ENCODE measurements at places on chromosomes 7 and 10.

GRCh38 chr10:117488004-117488403 is 54.5 kb upstream of the EMX2 start:
- no peak for DNase-seq

DNA sequence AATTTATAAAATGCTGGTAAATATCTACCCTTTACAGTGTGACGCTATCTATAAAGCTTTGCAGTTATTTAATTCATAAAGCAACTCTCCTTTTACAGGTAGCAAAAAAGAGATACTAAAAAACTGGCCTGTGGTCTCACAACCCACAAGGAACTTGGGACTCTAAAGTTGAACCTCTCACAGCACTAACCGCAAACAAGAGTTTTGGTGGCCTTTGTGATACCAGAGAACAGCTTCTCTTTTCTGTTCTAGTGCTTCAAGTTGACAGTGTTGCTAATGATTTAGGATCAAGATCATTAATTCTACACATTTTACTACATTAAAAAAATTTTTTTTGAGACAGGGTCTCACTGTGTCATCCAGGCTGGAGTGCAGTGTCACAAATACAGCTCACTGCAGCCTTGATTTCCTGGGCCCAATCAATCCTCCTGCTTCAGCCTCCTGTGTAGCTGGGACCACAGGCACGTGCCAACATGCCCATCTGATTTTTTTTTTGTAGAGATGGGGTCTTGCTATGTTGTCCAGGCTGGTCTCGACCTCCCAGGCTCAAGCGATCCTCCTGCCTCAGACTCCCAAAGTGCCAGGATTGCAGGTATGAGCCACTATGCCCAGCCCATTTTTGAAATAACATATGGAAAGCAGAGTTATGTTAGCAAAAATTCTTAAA is 56.0 kb upstream of the ST8SIA6 start:
- DNase-seq, result no peak

DNA sequence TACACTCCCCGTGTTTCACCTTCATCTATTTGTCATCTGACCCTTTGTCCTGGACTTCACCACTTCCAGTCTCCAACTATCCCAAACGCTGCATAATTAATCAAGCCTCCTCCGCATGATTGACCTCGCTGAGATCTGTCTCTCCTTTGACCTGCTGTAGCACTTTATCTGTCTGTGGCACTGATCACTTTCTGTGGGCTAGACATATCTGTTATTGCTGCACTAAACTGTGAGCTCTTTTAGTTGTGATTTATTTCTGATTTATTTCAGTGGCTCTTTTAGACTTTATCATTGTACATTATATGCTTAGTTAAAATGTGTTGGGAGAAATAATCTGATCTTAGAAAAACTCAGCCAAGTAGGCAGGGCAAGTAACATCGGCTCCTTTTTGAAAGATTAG is 91.9 kb upstream of the GATA3 start:
- DNase-seq, result no peak

GRCh38 chr10:103117247-103117646 is 75.8 kb downstream of the NT5C2 start:
- no peak for DNase-seq

DNA sequence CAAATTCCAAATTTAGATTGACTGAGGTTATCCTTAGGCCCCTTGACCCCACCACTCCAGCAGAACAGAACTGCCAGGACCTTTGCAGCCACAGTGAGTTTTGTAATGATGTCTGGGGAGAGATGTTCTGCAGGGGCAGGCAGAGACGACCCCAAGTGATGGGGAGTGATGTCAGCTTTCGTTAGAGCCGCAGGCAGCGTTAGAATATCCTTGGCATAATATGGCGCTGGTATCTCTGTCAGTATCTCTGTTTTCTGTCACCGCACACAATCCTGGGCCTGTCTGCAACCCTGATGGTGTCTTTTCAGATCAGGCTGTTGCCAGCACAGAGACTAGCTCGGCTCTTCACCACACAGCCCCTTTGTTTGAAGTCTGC is 1083.6 kb downstream of the KCNMA1 start:
- DNase-seq, result no peak

- DNase-seq, result no peak
Observed at GRCh38 chr10:117226813-117227451, 14.0 kb upstream of the SLC18A2 start.

DNA sequence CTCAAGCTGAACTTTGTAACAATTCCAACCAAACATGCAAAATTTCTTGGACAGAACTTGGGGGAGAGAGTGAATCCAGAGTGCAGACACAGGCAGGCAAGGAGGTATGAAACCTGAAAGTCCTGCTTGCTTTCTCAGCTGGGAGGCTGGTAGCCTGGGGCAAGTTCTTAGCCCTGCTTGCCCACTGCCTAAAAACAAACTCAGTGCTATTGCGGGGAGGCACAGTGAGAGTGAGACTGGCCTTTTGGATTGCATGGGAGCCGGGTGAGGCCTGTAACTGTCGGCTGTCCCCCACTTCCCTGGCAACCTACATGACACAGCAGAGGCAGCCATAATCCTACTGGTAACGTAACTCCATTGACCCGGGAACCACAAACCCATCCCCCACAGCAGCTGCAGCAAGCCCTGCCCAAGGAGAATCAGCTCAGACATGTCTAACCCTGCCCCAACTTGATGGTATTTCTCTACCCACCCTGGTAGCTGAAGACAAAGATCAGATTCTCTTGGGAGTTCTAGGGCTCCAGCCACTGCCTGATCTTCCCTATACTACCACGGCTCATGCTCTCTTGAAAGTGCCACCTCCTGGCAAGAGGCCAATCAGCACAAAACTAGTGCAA is 663.6 kb downstream of the GRM8 start:
- no peak for DNase-seq

- no peak for DNase-seq
Observed at GRCh38 chr7:48009954-48010353, 19.0 kb downstream of the SUN3 start.

DNA sequence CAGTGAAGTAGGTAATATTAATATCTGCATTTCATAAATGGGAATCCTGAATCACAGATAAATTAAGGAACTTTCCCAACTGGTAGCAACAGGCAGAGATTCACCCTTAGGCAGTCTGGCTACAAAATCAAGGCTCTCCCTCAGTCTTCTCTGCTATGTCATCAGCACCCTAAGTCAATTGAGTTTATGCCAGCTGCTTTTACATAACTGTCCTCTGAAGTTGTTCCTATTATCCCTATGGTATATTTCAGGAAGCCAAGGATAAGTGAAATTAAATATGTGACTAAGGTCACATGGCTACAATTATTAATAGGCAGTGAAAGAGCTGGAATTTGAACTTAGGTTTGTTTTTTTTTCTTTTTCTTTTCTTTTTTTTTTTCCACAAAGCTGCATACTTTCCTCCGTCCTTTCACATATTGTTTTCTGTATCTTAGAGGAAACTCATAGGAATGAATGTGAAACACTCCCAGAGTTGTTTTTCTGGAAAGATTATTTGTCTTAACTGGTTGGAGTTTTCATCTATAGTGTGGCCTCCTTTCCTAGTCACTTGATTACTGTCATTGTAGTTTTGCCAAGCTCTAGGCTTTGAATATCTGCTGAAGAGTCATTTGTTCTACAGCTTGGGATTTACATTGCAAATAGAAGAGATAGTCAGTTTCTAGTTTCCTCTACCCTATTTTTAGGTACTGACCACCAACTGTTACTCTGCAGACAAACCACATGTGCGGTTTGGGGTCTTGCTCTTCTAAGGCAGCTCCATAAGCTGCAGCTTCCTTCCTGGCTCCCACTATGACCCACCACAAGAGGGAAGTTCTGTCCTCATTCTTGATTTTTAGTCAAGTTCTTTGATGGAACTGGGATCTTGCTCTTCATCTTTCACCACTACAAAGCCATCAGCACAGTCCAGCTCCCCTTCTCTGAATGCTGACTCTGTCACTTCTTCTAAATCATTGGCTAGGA is 338.0 kb upstream of the KIAA1217 start:
- no peak for DNase-seq

DNA sequence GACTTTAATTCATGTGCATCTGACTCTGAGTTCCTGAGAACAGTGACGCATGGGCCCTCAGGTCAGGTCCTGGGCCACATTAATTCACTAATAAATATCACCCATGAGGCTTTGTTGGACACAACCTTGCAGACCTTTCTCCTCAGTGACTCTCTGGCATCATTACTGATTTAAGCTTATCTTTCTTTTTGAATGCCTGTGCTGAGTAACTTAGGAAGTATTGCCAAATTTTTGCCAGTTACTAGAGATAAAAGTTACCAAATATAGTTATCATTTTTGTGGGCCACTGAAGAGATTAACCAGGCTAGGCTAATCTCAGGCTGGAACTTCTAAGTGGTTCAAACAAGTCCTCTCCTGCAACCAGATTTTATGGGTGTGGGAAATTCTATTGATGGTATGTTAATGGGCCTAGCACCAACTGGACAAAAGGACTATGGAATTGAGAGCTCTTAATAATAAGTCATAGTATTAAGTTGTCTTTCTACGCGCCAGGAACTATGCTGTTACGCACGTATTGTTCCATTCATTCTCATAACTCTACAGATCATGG is 28.8 kb upstream of the PRTFDC1 start:
- DNase-seq, result no peak

GRCh38 chr7:151960449-151960848 is 4.2 kb downstream of the GALNTL5 start:
- DNase-seq, result no peak

GRCh38 chr7:121397822-121398221 is 1.7 kb upstream of the FAM3C start:
- no peak for DNase-seq

DNA sequence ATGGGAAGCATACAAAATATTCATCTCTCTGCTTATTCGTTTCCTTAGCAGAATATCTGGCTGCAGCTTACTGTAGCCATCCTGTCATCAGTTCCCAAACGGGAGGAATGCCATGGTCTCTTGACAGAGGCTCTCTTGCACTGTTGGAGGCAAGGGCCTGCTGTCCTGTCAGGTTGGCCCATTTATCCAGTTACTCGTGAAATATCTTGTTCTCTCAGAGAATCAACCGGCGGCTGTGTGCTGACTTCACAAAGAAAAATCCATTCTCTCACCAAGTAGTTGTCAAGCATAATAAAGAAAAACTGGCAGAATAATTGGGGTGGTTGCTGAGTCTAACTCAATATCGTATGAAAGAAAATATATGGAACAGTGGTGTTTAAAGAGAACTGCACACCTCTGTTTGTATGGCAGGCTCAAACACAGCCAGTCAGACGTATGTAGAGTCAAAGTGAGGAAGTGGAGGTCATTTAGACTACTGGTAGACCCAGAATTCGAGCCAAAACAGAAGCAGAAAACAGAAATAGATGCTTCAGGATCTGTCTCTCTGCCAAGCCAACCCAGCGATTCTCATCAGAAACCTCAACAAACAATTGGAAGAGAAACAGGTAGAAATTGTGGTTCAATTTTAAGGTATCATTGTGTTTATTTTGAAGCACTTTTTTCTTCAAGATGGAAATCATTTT is 349.2 kb upstream of the PRKCQ start:
- DNase-seq, result no peak

- no peak for DNase-seq
Observed at GRCh38 chr7:143299840-143300239, 11.7 kb downstream of the CASP2 start.

DNA sequence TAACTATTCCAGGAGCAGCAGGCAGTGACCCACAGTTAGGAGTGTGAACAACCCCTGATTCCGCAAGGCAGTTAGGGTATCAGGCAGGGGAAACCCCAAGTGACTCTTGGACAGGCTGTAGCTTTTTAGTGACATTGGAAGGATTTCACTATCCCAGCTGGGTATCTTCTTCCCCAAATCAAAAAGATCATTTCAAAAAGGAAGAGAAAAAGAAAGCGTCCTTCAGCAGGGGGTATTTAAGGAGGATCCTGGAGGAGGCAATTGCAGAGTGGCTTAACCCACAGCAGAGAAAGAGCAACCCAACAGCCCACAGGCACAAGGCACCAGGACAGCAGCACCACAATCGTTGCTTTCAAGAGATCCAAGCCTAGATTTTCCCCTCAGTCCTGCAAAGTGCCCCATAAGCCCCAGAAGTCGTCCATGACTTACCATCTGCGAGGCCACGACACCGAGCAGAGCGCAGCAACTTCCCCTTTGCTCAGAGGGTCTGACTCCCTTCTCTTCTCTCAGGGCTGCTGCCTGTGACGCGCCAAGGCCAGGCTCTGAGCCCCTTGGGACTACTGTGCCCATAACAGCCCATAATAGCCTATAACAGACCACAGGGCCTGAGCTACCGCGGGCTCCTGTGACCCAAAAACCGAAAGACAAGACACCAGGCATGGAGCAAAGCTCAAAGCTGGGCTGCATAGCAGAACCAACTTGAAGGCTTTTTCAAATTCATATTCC is 19.8 kb downstream of the PIK3AP1 start:
- no peak for DNase-seq

DNA sequence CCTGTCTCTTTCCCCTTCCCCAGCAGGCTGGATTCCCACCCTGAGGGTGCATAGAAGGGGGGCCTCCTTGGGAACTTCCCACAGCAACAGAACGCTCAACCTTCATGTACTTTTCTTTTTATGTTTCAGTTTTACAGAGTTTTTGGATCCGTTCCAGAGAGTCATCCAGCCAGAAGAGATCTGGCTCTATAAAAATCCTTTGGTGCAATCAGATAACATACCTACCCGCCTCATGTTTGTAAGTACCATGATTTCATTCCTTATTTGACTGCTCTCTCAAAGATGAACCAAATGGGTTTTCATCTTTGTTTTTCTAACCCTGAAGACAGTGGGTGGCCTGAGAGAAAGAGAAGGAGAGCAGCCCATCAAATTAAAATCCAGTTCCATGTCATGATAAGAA is 46.7 kb downstream of the PLPP4 start:
- DNase-seq, result no peak

- no peak for DNase-seq
Observed at GRCh38 chr7:41942468-41943093, 239.7 kb upstream of the INHBA start.

- no peak for DNase-seq
Observed at GRCh38 chr10:69741252-69741651, 60.5 kb upstream of the COL13A1 start.

DNA sequence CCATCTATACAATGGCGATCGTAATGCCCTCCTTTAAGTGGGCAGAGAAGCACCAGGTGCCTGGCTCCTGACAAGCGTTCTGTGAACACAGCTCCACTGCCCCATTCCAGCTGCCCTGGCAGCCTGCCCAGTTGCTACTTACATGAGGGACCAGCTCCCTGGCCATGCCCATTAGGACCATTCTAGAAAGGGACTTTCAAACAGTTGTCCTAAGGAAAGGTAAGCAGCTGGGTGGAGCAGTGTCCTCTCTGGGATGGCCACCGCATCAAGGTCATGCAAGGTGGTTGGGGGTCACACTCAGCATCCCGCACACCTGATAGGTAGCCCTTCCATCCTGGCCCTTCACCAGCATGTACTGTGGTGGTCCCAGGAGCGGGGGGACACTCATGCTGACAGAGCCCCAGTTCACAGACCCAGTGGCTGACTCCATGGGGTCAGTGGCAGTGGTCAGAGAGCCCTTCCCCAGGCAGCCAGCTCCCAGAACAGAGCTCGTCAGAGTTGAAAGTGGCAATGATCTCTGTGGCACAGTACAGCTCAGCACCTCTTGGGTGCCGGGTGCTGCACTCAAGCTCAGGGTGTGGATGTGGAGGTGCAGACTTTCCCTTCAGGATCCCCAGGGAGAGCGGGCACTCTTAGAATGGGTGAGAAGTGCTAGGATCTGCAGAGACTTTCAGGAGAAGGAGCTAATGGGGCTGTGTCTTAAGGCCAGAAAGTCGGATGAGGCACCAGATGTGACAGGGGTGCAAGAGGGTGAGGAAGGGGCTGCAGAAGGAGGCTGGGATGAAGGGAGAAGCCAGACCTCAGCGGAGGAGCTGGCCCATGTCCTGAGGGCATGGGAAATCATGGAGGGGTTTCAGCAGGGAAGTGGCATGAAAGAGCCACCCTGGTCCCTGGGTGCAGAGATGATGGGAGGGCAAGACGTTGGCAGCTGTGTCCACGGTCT is 10.9 kb downstream of the MMRN2 start:
- DNase-seq, result no peak

All from lower leg skin (tissue), 4 donors.